ENCODE measurements at places on chromosomes 16 and 17. TPM values are rescaled to one million over a fixed set of nuclear protein-coding genes. Genes with fewer than 3 reads are reported as not detected.
A peak's percentile ranks its signal among the peaks of the same experiment; 100 is the strongest.

DNA sequence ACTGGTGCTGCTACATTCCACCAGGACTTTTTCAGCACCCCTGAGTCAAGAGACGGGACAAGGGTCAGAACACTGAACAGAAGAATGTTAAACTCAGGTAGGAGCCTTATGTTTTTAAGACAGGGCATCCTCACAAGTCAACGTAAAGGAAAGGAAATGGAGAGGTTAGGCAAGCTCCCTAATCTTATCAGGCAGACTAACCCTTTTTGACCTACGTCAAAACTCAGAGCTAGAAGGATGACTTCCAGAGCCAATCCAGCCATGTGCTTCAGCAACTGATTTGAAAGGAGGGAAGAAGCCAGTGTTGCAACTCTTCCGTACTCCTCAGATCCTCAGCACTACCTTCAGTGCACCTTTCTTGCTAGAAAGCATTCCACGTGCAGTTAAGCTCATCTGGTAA, 46.8 kb downstream of the REXO5 start:
- DNase-seq: no peak

Gene SLC47A2
- total RNA-seq: not detected

Gene PITPNM3
- 0.20 TPM for total RNA-seq

Gene SPATA33
- total RNA-seq: 0.87 TPM

GRCh38 chr17:82065193-82065637, 389 bp downstream of the DUS1L start:
- DNase-seq: peak; percentile 56

Data from lung microvascular endothelial cell (primary cell).